ENCODE measurements at places on chromosomes 12 and 14.
A peak's percentile ranks its signal among the peaks of the same experiment; 100 is the strongest.

GRCh38 chr14:42185718-42186117 lies 579.0 kb downstream of the LRFN5 start:
- DNase-seq, result no peak

DNA sequence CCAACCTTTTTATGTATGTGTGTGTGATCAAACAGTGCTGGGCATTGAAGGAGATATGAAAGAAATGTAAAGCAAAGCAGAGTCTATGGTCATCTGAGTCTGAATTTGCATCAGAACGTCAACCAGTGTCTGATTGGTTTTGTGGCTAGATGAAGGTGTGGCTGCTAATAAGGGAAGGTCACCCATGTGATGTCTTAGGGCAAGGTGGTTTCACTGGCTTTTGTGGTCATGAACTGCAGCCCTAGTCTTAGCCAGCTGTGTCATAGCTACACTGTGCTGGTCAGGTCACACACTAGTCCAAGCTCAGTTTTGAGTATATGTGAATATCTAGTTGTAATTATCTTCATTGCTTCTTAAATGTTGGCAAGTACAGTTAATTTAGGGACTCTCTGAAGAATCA lies 105.8 kb downstream of the TGFB3 start:
- DNase-seq, result no peak

GRCh38 chr12:108308395-108309085 lies 30.6 kb downstream of the CMKLR1 start:
- DNase-seq, result no peak

DNA sequence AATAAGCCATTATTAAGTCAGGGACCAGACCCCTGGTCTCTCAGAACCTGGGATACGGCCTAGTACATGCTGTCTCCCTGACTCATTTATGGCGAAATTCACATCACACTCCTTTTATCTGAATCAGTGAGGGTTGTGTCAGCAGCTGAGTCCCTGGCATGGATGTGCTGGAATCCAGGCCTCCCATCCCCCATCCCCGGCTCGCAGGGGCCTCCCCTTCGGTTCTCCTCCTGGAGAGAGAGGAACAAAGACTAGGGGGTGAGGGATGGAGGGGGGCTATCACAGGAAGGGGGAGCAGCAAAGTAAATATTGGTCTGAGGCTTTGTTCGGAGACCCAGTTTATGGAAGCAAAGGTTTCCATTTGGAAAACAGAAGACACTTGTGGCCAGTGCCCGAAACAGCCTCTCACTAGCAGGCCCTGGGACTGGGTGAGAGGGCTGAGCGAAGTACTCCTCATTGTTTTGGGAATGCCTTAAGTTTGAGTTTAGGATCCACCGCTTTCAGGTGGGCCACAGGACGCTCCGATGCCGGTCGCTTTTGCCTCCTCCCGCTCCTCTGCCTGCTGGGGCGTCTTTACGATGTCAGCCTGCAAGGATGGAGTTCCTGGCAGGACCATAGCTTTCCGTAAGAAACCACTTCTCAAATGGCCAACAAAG lies 145.0 kb downstream of the PRKCH start:
- peak; percentile 32 for DNase-seq

DNA sequence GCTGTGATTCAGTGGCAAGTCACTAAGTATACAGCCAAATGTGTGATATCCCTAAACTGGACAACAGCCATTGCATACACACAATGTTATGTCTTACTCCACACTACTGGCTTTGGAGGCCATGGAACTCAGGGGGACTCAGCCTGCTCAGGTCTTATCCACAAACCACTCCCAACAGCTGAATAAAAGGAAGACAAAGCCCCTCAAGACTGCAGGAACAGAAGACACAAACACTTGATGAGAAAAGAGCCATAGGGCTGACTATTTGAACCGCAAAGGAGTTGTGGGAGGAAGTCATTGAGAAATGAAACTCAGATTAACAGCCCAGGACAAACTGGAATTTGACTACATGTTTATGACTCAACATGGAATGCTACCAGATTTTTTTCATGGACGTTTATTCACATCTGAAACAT lies 40.9 kb downstream of the PTGER2 start:
- DNase-seq, result no peak

- no peak for DNase-seq
These were observed 43.2 kb upstream of the BCL11B start for GRCh38 chr14:99315197-99315596.

GRCh38 chr14:50951032-50951431 lies 6.7 kb upstream of the PYGL start:
- no peak for DNase-seq

GRCh38 chr12:55707841-55708694 lies at the start of gene ITGA7:
Gene ITGA7 (minus strand): TSS chr12:55707904. CDS start chr12:55707682, 222 bp downstream.
- DNase-seq, result peak; percentile 92

GRCh38 chr12:58378028-58378427 lies 436.7 kb downstream of the ATP23 start:
- DNase-seq, result no peak

DNA sequence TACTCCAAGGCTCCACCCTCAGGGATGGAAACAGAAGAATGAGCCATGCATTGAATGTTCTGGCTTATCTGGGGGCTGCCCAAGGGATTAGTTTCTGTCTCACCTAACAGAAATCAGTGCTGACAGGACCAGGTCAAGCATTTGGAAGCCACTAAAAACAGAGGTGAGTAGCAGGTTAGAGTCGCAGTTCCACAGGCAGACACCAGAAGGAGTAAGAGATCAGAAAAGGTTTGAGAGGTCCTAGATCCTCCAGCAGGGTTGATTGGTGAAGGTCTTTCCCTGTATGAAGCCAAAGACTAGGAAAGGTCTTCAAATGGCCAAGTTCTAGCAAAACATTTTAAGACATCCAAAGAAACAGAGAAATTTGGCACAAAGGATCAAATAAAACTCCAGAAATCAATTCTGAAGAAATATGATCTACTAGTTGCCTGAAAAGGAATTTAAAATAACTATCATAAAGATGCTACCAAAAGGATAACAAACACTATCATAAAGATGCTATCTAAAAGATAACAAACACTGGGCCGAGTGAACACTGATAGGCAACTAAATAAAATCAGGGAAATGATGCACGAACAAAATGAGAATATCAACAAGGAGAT lies 19.5 kb upstream of the TTC9 start:
- no peak for DNase-seq

- DNase-seq, result no peak
These were observed 10.7 kb downstream of the TTC5 start for GRCh38 chr14:20295067-20295466.

GRCh38 chr12:125424909-125425308 lies 359.7 kb downstream of the AACS start:
- no peak for DNase-seq

DNA sequence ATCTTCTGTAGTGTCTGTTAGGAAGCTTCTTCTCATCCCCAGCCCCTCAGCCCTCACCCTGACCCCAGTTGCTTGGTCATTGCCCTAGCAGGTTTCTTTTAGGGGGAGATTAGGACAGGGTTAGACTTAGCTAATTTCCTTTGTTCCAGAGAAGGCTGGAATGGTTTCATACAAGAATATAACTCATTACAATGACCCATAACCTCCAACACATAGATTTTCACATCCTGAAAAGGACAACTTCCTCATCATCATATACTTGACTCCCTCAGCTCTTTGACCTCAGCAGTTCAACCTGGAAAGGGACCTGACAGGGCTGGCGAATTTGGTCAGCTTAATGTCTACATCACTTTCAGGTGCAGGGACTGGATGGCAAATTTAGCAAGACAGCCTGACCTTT lies 8.0 kb upstream of the BHLHE41 start:
- DNase-seq, result no peak

DNA sequence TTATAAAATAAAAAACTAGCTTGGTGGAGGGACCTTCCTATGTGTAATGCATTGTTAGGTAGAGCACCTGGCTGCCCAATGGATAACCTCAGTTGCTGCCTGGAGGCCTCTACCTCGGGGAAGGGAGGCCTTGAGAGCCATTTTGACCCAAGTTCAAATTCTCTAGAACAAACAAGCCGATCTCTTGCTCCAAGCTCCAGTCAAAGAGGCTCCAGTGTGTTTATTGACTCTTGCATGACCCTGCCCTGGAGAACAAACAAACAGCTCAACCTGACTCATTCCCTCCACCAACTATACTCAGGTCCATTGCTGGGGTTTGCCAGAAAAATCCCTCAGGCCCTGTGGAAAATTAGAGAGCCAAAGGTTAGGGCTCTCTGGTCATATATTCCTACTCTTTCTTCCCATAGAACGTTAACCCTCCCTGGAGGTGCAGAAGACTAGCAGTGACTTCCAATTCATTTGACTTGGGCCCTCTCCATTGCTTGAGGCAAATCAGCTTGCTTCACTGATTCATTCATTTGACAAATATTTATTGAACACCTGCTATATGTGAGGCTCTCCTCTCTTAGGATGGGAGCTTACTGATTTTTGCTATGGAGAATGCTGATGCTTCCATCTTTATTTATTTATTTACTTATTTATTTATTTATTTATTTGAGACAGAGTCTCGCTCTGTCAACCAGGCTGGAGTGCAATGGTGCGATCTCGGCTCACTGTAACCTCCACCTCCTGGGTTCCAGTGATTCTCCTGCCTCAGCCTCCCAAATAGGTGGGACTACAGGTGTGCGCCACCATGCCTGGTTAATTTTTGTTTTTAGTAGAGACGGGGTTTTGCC lies 73.7 kb upstream of the CISTR start:
- no peak for DNase-seq

GRCh38 chr12:125125271-125125670 lies 60.0 kb downstream of the AACS start:
- DNase-seq, result no peak

GRCh38 chr12:93668919-93669418 lies 8.2 kb upstream of the CRADD start:
- DNase-seq, result no peak
